ENCODE measurements at places on chromosomes 11 and 22.

GRCh38 chr11:79054636-79055035, 386.2 kb downstream of the TENM4 start:
- DNase-seq, result no peak

DNA sequence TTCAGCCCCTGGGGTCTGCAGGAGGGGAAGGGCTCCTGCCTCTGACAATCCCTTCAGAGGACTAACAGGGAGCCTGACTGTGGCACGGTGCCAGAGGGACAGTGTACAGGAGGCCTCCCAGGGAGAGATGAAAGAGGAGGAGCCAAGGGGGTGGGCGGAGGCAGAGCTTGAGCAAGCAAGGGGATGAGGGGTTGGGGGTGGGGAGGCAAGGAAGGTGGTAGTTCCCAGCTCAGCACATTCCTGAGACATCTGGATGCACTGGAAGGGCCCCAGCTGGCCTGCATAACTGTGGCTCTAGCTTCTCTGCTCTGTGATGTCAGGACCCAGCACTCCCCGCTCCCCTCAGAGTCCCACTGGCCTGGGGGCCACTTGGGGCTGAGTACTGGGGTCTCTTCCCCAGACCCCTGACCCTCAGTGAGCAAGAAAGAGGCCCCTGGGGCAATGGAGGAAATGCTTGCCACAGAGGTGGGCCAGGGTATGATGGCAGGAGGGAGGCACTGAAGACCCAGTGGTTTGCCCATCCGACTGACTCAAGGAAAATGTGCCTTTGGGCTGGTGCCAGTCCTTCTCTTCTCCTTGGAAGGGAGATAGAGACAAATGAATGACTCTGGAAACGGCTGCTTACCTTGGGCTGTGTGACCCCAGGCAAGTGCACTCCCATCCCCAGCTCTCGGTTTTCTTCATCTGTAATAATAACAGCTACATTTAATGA, 13.3 kb downstream of the CREB3L1 start:
- no peak for DNase-seq

GRCh38 chr11:69227271-69227670, 66.7 kb upstream of the MYEOV start:
- no peak for DNase-seq

DNA sequence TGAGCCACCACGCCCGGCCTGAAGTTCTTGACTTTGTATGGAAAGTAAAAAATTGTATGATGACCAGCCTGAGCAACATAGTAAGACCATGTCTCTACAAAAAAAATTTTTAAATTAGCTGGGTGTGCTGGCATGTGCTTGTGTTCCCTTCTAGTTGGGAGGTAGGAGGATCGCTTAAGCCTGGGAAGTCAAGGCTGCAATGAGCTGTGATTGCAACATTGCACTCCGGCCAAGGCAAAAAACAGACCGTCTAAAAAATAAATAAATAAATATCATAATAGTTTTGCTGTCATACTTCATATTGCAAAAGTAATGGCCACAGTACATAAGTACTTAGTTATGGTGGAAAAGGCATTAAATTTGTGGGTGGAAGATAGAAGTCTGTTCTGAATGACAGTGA, 3.4 kb downstream of the AGBL2 start:
- DNase-seq, result no peak

DNA sequence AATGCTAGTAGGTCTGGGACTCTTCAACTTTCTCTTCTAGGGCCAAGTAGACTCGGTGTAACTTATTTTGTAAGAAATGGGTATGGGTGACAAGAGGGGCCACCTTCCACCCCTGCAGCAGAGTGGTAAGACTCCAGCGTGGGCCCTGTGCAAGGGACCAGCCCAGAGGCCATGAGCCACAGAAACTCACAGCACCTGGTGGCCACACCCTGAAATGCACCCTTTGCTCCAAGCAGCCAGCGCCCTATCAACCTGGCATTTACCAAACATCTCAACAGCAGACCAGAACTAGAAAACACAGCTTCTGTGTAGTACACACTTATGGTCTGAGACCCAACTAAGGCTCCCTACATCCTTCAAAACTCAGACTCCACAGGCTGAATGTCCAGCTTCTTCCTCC, 5.7 kb downstream of the CDCA5 start:
- peak; percentile 39 for DNase-seq

DNA sequence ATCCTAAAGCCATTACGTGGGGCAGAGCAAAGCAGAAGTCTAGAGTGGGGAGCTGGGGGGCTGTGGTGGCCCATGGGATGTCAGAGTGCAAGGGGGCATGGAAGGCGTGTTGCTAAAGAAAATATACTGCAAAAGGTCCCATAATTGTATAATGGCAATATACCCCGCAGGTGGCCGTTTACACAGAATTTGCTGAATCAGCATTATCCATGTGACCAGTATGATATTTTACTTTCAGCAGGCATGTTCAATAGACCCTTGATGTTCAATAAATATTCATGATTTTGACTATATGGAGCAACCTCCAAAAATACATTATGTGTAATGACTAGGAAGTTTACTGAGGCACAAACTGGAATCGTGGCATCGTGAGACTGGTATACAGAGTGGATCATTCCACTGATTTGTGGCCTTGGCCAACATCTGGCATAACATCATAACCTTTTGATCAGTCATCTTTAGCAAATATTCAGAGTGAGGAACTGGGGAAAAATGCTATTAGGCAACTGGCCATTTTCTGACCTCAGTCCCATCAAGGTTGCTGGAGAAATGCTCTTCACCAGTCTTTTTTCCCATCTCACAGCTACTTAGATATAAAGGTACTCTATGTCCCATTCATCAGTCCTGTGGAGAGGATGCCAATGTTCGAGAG, 29.3 kb upstream of the PPP2R1B start:
- no peak for DNase-seq

- no peak for DNase-seq
These were observed 108.4 kb downstream of the ARL14EP start for GRCh38 chr11:30431127-30431814.

DNA sequence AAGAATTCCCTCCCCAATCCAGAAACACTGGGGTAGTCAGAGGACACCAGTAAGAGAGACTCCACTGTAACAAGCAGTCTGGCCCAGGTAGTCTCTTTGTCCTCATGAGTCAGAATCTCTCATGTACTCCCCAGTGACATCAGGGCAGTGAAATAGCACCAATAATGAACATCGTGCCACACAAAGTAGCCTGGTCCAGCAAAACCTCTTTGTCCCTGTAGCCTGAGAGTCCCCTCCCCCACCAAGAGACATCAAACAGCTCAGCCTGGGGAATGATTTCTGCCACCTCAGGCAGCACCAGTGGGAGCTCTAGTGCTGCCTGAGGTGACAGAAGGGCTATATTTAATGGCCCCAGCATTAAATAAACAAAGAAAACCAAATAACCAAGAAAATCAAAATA, 88.1 kb downstream of the SBF2 start:
- no peak for DNase-seq

DNA sequence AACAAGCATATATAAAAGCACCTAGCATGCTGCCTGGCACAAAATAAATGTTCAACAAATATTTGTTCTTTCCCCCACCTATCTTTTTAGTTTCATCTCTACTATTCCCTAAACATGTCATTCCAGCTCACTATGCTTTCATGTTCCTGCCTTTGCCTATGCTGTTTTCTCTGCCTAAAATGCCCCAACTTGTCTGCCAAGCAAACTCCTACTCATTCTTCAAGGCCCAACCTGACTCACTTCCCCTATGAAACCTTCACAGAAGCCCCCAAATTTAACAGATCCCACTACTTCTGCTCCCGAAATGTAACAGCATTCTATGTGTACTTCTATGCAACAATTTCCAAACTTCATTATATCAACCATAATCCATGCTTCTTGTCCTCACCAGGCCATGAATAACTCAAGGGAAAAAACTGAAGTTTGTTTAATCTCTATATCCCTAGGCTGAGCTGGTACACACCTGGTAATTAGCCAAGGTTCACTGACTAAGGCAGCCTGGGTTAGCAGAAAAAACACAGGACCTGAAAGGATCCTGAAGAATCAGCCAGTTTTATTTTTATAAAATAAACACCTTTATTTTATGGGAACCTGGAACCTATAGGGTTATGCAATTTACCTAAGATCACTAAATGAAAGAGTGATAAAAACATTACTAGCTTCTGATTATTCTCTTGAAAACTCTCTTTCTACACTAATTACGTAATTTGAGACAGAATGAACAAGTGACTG, 72.2 kb downstream of the PAK1 start:
- DNase-seq, result no peak

- DNase-seq, result no peak
These were observed 50.0 kb upstream of the NFRKB start for GRCh38 chr11:129945373-129945772.

GRCh38 chr11:45523760-45524159, 141.7 kb downstream of the CHST1 start:
- DNase-seq, result no peak

GRCh38 chr11:131987703-131988102, 617.3 kb downstream of the NTM start:
- no peak for DNase-seq

GRCh38 chr22:25898707-25899365, 156.8 kb downstream of the MYO18B start:
- no peak for DNase-seq

GRCh38 chr11:17735818-17736578, 1.4 kb downstream of the KCNC1 start:
- no peak for DNase-seq

DNA sequence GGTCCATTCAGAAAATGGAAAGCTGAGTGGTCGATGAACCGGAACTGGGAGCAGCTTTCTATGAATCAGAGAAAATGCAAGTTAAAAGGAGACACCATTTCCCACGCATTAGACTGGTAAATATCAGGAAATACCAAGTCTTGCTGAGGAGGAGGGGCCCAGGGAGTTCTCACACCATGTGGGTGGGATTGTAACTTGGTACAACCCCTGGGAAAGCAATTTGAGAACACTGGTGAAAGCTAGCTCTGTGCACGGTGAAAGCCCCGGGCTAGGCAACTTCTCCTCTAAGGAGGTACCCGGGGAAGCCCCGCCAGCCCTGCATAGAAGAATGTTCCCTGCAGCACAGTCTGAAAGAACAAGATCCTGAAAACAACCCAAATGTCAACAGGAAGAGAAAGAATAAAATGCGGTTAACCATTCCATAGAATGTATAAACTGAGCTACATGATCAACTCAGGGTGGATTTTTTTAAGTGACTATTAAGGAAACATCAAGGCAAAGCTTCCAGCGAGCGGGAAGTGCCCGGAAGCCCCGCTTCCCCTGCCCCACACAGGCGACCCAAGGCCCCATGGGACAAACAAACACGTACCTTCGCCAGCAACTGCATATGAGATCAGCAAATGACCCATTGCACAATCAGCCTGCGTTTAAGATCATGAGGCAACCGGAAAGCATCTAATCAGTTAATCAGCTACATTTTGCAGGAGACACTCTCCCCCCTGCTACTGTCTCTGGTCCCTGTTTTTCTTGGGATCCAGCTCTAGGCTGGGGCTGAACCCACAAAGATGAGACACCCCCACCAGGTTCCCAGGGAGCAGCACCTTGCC, 11.3 kb downstream of the SHANK2 start:
- DNase-seq, result no peak

GRCh38 chr11:46896719-46897406, 21.5 kb downstream of the LRP4 start:
- no peak for DNase-seq

DNA sequence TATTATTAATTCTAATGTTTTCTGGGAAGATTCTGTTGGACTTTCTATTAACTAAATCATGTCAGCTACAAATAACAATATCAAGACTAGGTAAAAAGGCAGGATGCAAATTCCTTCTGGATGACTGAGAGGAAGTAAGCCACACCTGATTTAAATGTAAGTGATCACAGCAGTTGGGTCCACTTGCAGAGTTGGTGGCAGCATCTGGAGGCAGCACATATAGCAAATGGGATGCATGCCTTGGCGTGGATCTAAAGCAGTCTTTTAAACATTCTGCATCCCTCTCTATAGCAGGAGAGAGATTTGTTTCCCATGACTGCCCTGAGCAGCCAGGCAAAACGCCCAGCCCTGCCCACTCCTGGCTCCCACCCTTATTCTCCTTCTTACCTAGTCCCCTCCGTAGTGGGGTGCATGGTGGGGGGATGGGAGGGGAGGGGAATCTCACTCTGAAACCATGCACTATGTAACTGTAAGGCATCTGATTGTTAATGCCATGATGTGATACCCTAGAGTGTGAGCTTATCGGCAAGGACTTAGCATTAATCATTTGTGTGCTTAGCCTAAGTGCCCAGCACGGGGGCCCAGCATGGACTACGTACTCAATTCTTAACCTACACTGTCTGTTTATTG, 130.3 kb downstream of the EFCAB6 start:
- no peak for DNase-seq

GRCh38 chr22:41987276-41987675, 11.3 kb upstream of the WBP2NL start:
- no peak for DNase-seq

DNA sequence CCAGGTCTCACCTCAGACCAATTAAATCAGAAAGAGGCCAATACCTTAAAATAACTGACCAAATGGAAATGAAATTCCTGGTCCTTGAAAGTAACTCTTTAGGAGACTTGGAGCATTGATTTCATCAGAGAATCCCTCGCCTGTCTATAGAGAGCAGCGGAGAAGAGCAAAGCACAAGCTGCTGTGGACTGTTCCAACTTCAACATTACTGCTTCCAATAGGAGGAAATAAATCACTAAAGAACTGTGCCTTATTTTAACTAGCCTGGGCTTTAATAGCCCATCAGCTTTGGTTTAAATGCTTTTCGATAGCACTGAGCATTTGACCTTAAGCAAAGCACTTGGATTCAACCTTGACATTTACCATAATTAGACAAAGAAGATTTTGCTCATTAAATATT, 32.0 kb upstream of the FJX1 start:
- no peak for DNase-seq

DNA sequence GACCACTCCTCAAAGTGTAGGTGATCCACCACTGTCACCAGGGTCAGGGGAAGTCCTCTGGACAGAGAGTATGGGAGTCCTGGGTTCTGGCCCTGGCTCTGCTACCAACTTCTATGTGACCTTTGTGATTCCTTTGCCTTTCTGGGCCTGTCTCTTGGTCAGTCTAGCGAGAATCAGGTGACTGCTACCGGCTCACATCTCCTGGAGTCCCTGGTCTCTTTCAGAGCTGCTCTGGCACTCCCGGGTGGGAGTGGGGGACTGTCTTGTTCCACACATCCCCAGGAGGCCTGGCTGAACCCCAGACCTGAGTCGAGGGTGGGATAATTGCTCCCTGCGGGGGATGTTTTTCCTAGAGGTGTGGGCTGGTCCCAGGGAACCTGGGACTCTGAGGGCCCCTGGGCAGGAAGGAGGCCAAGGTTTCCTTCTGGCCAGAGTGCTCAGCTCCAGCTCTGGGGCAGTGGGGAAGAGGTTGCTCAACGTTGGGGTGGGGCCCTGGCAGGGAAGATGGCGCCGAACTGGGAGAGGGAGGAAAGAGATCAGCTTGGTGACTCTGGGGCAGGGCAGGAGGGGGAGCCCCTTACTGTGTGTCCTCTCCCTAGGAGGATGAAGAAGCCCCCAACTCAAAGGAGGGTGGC, 2.1 kb downstream of the SOX10 start:
- DNase-seq, result no peak

Data from stimulated activated CD4-positive, alpha-beta T cell treated with anti-CD3 and anti-CD28 coated beads, TNF-alpha, amount 100 ng/mL, for 24 hours (primary cell).